Right renal pelvis (tissue), 4 donors: ENCODE measurements at places on chromosomes 5 and 9.

DNA sequence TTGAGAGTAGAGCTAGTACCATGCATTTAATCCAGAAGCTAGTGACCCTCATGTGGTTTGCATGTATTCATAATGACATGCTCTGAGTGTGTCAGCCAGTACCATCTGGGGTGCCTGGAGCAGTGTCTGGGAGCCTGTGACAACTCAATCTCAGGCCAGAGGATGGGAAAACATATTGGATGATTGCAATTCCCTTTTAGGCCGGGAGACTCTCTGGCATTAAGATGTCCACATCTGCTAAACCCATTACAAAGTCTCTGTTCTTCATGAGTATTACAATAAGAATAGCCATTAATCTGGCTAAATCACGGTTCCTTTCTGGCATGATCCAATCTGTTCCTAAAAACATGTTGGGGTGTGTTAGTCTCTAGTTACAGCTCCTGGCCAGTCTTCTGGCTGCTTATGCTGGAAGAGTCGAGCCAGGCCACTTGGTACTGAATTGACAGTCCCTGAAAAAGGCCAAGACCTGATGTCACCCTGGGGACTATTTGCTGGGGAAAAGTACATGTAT is 475.7 kb downstream of the ENC1 start:
- DNase-seq: no peak

DNA sequence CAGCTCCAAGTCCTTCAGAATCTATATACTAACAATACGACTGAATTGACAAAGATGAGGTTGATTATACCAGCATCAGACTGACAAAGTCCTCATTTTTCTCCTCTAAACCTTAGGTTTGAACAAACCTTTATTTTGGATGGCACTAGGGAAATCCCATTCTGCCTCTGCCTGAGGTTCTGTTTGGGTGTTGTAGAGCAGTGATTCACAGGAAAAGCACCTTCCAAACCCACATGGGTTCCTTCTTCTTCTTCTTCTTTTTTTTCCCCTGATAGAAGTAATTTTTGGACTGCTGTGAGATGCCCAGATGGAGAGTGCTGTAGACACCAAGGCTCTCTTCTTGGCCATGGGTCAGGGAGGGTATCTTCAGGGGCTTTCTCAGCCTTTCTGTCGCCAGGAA is 164.9 kb upstream of the PAPPA start:
- no peak for DNase-seq

DNA sequence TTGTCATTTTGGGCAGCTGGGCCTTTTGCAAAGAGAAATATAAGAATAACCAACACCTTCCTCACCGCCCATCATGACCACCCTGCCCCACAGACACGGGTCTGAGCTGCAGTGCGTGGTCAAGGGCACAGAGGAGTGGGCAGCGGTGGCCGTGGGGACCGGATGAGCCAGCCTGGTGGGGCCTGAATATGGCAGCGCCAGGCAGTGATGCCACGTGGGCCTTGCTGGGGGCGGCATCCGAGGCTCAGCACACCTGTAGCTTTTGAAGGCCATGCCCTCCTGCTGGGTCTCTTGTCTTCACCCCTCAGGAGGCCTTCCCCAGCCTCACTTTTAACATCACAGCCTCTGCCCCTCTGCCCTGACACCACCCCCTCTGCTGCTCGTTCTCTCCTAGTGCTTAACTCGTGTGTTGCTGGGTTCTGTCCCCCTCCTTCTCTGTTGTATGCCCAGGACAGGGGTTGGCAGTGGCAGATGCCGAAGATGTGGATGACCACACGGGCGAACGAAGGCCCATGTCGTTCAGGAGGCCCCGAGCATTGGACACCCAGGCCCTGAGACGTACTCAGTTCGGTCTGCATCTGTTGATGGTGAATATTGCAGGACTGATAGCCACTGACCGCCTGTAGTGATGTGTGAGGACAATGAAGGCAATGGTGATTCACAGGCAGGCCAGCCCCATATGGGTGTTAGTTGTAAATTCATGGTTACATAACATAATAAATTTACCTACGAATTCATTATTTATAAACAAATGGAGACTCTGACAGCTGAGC is 46.0 kb downstream of the AHRR start:
- no peak for DNase-seq

DNA sequence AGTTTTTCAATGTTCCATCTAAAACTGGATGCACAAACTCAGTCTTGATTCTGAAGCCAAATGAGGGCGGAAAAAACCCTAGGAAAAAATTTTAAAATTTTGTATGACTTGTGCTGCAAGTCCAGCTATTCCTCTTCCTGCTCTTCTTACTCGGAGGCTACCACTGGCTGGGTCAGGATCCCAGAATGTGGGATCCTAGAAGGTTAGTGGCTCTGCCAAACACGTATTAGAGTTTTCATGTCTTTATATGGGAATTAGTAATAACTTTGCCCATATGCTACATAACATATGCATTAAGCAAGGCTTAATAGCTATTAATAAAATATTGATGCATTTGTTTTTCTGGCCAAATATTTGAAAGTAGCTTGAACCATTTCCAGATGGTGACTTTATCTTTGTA is 458.3 kb downstream of the AGTPBP1 start:
- no peak for DNase-seq

GRCh38 chr5:13218518-13218917 is 726.0 kb downstream of the DNAH5 start:
- DNase-seq: no peak

GRCh38 chr9:68433531-68434110 is 77.2 kb downstream of the PGM5 start:
- DNase-seq: no peak

DNA sequence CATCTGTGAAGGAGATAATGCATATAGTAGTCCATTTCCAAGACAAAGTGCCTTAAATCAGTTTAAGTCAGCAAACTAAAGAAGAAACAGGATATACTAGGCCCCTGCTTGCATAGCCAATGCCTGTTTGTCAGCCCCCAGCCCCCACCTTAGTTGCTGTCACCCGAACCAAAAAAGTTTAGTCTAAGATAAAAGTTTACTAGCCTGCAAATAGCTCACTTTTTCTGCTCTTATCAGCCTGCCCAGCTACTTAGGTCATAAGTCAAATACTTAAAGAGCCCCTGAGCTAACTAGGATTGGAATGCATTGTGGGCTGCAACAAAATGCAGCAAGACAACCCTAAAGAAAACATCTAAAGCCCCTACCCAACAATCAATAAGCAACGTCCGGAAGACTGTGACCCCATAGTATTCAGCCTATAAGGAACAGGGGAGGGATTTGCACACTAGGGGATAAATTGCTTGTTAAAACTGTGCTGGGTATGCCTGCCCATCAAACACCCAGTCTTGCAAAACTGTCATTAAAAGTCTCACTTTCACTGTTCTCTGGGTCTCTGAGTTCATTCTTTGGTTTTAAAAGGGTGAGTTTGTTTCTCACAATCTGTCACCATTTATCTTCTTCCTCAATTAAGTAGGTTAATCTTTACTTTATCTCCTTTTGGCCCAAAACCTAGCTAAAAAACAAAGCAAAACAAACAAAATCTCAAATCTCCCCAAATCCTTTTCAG is 92.4 kb upstream of the CEP78 start:
- no peak for DNase-seq

- no peak for DNase-seq
Measured at GRCh38 chr9:29659736-29660135, 2086.5 kb upstream of the C9orf72 start.
